ENCODE measurements at places on chromosomes 6 and 20.
A peak's percentile ranks its signal among the peaks of the same experiment; 100 is the strongest.

DNA sequence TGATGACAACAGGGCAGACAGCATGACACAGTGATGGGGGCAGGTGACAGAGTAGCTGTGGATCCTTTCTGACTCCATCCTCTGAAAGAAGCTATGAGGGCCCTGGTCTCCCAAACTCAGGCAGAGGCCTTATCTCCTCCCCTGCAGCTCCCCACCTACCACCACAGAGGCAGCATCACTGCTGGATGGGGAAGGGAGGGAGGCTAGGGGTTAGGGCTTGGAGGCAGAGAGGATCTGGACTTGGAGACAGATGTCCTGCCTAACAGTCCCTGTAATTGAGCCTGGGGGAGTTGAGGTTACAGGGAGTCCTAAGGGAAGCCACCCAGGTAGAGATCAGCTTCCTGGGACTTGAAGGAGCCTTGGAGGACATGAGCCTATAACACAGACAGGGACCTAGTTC lies 37.9 kb downstream of the FAM110A start:
- no peak for DNase-seq

DNA sequence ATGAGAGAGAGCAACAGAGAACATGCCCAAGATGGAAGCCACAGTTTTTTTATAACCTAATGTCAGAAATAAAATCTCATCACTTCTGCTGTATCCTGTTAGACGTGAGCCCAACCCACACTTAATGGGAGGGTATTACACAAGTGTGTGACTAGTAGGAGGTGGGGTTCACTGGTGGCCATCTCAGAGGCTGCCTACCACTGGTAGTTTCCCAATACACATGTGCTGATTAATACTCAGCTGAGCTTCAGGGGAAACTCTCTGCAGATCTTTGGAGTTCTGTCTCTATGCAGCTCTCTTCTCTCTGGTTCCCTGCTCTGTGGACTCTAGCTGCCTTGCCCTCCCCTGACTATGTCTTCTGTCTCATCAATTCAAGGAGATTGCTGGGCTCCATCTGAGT lies 35.7 kb downstream of the CNBD2 start:
- no peak for DNase-seq

DNA sequence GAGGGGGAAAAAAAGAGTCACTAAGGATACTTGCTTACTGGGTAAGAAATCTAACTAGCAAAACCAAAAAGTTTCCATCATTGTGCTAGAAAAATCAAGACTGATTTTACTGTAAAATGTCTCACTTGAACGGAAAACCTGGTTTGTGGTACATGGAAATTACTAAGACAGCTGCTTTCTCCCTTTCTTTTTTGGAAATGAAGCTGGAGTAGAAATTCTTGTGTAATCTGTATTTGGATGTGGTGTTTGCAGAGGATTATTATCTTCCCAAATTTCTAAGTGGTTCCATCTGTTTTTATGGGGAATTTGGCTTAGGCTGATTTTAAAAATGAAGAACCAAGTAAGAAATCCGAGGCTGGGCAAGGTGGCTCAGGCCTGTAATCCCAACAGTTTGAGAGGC lies 20.4 kb downstream of the EPB41L2 start:
- no peak for DNase-seq

- DNase-seq = no peak
Measured at GRCh38 chr6:142235791-142236190, 66.0 kb upstream of the ADGRG6 start.

GRCh38 chr6:36246506-36247268 lies 23.2 kb upstream of the PNPLA1 start:
- DNase-seq = no peak

DNA sequence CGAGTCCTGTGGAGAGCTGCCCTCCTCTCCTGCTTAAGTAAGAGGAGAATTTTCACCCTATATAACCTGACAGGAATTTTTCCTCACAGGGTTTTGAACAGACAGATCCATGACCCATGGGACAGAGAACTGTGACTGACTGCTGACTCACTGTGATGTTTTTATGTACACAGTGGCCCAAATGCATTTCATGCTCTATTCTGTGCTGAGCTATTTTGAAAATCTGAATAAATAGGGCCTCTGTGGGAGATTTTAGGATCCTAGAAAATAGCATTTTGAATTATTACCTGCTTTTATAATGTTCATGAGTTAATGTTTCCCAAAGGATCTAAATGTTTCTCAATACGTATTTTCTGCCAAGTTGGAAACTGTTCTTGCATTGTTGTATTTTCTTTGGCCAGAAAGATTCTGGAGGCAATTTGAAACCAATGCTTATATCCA lies 577.4 kb downstream of the HTR1B start:
- no peak for DNase-seq

DNA sequence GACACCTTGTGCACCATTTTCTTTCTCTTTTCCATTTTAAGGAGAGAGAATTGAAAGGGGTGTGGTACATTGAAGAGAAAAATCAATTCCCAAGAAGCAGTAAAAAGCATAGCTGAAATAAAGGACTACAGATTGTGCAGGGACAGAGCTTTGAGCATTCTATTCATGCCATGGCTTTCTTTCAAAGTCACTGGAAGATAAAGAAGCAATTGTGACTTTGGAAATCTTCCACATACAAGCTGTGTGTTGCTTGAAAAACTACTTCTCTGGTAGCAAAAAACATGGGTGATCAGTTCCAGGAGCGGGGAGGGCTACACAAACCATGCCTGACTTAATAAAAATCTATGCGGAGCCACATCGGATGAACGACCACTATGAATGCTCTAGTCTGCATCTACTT lies 230.2 kb upstream of the THEMIS start:
- no peak for DNase-seq

- DNase-seq = no peak
Measured at GRCh38 chr6:148999501-148999900, 252.7 kb downstream of the UST start.

- DNase-seq = no peak
Measured at GRCh38 chr6:64301307-64302236, 666.0 kb downstream of the PHF3 start.

DNA sequence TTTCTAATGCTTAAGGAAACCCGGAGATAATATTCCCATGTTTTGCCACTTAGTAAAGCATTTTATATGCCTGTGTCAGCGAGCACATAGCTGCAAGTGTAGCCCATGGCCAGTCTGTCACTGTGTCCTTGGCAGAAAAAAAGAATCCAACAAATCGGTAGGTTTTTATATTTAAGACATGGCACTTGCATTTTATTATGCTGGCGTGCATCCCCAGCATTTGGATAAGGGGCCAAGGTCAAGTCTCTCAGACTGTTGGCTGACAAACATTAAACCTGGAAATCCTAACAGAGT lies 1.2 kb upstream of the ZNF184 start:
- DNase-seq = no peak

DNA sequence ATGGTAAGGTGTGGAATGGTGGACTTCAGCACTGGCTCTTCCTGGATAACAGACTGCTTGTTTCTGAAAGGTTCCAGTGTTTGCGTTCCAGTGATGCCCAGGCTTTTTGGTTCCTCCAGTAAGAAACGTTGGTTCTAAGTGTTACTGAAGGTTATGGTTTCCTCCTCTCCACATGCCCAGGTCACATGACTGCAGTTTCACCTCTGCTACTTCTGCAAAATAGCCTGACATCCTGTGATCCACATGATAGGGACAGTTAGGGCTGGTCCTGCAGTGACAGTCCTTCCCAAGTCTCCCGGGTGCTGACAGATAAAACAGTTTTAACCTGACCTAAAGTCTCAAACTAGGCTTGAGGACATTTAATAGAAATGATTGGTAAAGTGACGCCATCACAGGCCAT lies 132.2 kb upstream of the CST7 start:
- DNase-seq = no peak

DNA sequence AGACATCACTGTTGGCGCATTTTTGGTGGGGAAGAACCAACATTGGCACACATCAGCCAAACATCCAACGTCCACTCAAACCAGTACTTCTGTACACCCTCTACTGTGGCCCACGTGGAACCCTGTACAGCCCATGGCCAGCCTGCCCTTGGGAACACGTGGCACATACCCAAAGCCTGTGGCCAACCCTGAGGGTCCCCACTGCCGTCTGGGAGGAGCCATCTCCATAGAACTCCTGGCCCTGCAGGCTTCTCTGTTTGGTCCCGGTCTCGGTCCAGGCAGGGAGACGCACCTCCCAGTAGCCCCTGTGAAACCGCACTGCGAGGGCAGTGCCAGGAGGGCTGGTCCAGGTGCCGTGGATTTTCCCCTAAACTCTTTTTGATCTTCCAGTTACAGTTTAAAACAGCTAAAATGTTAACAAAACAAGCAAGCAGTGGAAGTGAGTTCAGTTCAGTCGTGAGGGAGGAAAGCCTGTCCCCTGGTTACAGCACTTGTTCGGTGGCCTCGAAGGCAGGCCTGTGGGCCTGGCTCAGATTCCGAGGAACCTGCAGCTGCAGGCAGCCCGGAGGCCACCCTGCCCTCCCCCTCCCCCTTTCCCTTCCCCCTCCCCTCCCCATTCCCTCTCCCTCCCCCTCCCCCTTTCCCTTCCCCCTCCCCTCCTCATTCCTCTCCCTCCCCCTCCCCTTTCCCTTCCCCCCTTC lies 233.7 kb downstream of the DLL1 start:
- DNase-seq = no peak

GRCh38 chr20:59435518-59435917 lies 135.1 kb downstream of the EDN3 start:
- no peak for DNase-seq

- DNase-seq = no peak
Measured at GRCh38 chr6:106159531-106159940, 73.4 kb downstream of the PRDM1 start.

GRCh38 chr6:161127071-161127740 lies 135.6 kb downstream of the MAP3K4 start:
- no peak for DNase-seq

DNA sequence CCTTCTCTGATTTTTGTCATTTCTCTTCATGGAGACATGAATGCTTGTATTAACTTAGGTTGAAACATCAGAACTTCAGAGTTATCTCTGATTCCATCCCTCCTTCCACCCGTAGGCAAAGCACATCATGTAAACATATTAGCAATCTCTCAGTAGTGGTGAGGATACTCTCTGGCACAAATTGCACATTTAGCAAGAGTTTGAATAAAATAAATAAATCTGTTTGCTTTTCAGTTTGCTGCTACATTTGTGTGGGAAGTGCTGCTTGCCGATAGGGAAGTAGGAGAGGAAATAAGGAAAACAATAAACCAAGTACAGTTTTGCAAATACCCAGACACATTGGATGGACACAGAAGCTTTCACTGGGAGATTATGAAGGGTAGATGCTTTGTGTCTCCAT lies 359.0 kb downstream of the BCKDHB start:
- no peak for DNase-seq

GRCh38 chr20:13261460-13262301 lies 40.6 kb downstream of the ISM1 start:
- peak; percentile 44 for DNase-seq

GRCh38 chr20:58577871-58578598 lies 62.8 kb upstream of the APCDD1L start:
- DNase-seq = no peak

GRCh38 chr20:25116739-25117458 lies 35.0 kb upstream of the VSX1 start:
- DNase-seq = no peak

- DNase-seq = no peak
Measured at GRCh38 chr6:65667916-65668656, 38.9 kb downstream of the EYS start.

GRCh38 chr6:42154461-42155209 lies 12.2 kb upstream of the C6orf132 start:
- no peak for DNase-seq

- DNase-seq = no peak
Measured at GRCh38 chr6:12950976-12951375, 234.4 kb downstream of the PHACTR1 start.

GRCh38 chr6:17233531-17233930 lies 47.6 kb upstream of the RBM24 start:
- DNase-seq = no peak

DNA sequence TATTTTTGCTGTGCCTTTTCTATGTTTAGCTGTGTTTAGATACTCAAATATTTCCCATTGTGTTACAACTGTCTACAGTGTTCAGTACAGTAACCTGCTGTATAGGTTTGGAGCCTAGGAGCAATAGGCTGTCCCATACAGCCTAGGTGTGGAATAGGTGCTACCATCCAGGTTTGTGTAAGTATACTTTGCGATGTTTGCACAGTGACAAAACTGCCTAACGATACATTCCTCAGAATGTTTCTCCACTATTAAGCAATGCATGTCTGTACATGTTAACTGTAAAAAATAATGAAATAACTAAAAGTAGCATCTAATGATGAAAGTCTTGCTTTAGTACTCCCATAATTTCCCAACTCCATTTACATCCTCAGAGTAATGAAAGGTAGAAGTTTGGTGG lies 46.0 kb downstream of the SERAC1 start:
- no peak for DNase-seq

DNA sequence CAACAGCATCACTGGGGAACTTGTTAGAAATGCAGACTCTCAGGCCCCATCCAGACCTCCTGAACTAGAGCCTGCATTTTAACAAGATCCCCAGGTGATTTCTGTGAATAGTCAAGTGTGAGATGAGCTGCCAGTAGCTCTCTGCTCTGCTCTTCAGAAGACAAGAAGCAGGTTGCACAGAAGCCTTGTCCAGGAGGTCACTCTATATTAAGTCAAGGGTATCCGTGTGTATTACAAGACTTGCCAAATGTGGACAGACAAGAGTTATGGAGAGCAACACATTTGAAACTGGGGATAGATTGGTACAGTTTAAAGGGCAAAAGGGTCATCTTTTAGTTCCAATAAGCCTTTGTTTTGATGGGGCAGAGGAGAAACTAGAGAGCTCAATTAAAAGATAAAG lies 23.2 kb upstream of the RIN2 start:
- no peak for DNase-seq

GRCh38 chr20:3930265-3931206 lies 41.3 kb downstream of the PANK2 start:
- DNase-seq = no peak

GRCh38 chr6:29791162-29791561 lies 36.5 kb upstream of the HLA-G start:
- DNase-seq = no peak

- DNase-seq = no peak
Measured at GRCh38 chr6:12119085-12119588, 107.0 kb downstream of the HIVEP1 start.

- no peak for DNase-seq
Measured at GRCh38 chr6:21595285-21596144, 2.0 kb downstream of the SOX4 start.

DNA sequence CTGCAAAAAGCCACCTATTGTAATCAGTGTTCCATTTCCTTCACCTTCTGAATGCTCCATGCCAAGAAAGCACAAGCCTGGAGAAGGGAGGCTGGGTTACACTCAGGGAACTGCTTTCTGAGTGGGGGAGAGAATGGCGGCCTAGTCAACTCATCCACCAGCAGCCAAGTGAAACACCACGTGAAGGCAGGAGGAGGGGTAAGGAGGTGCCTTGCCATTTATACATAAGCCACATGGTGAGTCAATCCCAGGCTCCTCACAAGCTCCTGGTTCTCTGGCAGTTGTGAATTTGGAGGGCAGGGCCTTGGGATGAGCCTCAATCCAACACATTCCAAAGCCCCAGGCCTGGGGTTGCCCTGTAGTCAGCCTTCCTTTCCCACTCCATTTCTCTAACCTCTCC lies 149.4 kb downstream of the CD24 start:
- no peak for DNase-seq
